ENCODE measurements at places on chromosomes 3 and 15.

GRCh38 chr3:17841190-17841828, 98.9 kb upstream of the TBC1D5 start:
- no peaks in the 10 kb centered on the region for H3K36me3 ChIP-seq
- H3K27ac ChIP-seq = no peak overlapping the region
- no peaks in the 10 kb centered on the region for H3K27me3 ChIP-seq
- DNase-seq = peak; percentile 55

GRCh38 chr15:54364961-54365360, 386.7 kb downstream of the UNC13C start:
- DNase-seq = no peak
- H3K4me1 ChIP-seq = no peaks in the 10 kb centered on the region
- no peaks in the 10 kb centered on the region for H3K27me3 ChIP-seq
- H3K36me3 ChIP-seq = no peaks in the 10 kb centered on the region
- no peak overlapping the region for H3K4me3 ChIP-seq
- no peak overlapping the region for H3K27ac ChIP-seq

- H3K27ac ChIP-seq = no peak overlapping the region
- no peak overlapping the region for H3K4me3 ChIP-seq
- no peaks in the 10 kb centered on the region for H3K4me1 ChIP-seq
- peaks cover 29% of the 10 kb centered on the region for H3K36me3 ChIP-seq
- H3K27me3 ChIP-seq = no peaks in the 10 kb centered on the region
- DNase-seq = no peak
These were observed 63.7 kb upstream of the CRTC3 start for GRCh38 chr15:90465930-90466567.

- no peaks in the 10 kb centered on the region for H3K27me3 ChIP-seq
- H3K27ac ChIP-seq = no peak overlapping the region
- peak overlapping the region; percentile 21 for H3K4me3 ChIP-seq
- H3K36me3 ChIP-seq = peaks cover 16% of the 10 kb centered on the region
These were observed 314 bp upstream of the TMED3 start for GRCh38 chr15:79310612-79310984.

GRCh38 chr3:39124876-39125840, 17.7 kb downstream of the TTC21A start:
- H3K36me3 ChIP-seq = no peaks in the 10 kb centered on the region
- no peak overlapping the region for H3K4me3 ChIP-seq
- no peak overlapping the region for H3K27ac ChIP-seq

DNA sequence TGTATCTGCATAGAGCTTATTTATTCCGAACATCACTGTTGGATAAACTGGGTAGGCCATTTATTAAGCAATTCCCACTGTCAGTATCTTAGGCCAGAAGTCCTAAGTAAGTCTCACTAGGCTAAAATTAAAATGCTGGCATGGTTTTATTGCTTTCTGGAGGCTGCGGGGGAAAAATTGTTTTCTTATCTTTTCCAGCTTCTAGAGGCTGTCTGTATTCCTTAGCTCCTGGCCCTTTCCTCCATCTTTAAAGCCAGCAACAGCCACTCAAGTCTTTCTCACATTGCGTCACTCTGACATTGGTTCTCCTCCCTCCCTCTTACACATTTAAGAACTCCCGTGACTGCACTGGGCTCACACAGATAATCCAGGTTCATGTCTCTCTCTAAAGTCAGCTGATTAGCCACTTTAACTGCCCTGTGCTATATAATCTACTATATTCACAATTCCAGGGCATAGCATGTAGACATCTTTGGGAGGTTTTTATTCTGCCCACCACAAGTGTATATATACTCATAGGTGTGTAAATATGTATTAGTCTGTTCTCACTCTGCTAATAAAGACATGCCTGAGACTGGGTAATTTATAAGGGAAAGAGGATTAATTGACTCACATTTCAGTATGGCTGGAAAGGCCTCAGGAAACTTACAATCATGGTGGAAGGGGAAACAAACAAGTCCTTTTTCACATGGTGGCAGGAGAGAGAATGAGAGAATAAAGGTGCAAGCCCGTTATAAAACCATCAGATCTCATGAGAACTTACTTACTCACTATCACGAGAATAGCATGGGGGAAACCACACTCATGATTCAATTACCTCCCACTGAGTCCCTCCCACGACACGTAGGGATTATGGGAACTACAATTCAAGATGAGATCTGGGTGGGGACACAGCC, 113.5 kb upstream of the SLC7A14 start:
- H3K4me1 ChIP-seq = no peaks in the 10 kb centered on the region
- H3K4me3 ChIP-seq = no peak overlapping the region
- H3K27me3 ChIP-seq = no peaks in the 10 kb centered on the region

DNA sequence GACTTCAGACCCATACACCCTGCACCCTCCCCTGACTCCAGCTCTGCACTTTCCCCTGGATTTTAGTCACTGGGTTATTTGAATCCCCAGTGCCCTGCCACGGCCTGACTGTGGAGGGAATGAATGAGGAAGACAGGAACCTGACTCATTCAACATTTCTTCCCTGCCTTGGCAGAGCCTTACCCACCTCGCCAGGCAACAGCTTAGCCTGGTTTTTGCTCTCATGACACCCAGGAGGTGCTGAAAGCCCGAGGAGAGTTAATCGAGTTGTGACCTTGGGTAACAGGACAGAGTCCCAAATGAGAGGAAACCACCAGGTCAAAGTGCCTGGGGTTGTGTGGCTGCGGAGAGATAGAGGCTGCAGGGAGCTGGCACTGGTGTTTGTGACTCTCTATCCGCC, 128.3 kb downstream of the SMAD6 start:
- H3K4me1 ChIP-seq = no peaks in the 10 kb centered on the region
- no peak overlapping the region for H3K4me3 ChIP-seq

GRCh38 chr15:26667222-26667988, 105.5 kb downstream of the GABRB3 start:
- no peak overlapping the region for H3K27ac ChIP-seq
- no peak for DNase-seq
- no peak overlapping the region for H3K4me3 ChIP-seq
- no peaks in the 10 kb centered on the region for H3K36me3 ChIP-seq
- H3K4me1 ChIP-seq = no peaks in the 10 kb centered on the region

DNA sequence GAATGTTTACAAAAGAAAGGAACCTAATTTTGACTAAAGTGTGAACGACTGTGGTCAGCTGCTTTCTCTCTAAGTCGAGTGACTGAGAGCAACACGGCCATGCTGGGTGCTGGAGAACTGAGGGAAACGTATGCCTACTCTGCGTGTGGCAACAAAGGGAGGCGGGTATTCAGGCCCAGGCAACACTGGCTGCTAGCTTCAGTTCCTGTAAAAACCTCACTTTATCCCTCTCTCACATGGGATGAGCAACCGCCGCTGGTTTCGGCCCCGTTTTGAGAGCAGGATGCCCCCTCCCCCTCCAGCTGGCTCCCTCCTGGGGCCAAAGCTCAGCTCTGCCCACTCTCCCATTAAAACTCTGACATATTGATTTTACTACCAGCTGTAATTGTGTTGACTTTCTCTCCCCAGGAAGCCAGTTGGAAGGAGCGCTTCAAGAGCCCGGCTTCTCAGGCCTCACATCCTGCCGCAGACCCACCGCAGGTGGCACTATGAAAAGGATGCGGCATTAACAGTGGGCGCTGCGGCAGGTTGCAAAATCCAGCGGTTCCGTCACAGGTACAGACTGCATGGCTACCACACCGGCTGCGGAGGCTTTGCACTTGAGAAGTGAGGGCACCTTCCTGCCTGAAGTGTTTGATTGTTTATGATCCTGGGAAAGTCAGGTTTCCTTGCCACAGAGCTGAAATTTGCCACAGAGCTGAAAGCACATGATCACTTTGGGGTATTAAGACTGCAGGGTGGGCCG, 12.7 kb downstream of the PLXND1 start:
- H3K4me3 ChIP-seq = peak overlapping the region; percentile 24
- no peaks in the 10 kb centered on the region for H3K36me3 ChIP-seq
- no peak overlapping the region for H3K27ac ChIP-seq
- peaks cover 25% of the 10 kb centered on the region for H3K4me1 ChIP-seq

DNA sequence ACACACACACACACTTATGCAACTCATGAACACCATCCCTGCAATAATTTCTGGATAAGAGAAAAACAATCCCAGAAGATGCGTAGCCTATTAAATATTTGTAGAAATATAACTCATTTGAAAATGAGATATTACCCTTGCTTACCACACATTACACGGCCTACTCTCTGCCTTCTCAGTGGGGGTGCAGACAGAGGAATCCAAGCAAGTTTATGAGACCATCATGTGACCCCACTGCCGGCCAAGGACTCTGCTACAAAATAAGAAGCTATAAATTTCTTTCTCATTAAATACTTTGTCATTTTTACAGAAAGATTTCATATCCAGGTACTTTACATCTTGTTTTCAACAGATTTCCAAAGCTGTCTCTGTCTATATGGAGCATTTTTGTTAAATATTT, 286.3 kb downstream of the ZNF385D start:
- no peaks in the 10 kb centered on the region for H3K36me3 ChIP-seq
- H3K27me3 ChIP-seq = no peaks in the 10 kb centered on the region
- H3K27ac ChIP-seq = no peak overlapping the region
- H3K4me3 ChIP-seq = no peak overlapping the region
- no peaks in the 10 kb centered on the region for H3K4me1 ChIP-seq

GRCh38 chr3:126147147-126147931, 33.0 kb downstream of the ALDH1L1 start:
- no peak overlapping the region for H3K27ac ChIP-seq
- no peaks in the 10 kb centered on the region for H3K4me1 ChIP-seq
- H3K27me3 ChIP-seq = no peaks in the 10 kb centered on the region
- no peak for DNase-seq
- no peak overlapping the region for H3K4me3 ChIP-seq

DNA sequence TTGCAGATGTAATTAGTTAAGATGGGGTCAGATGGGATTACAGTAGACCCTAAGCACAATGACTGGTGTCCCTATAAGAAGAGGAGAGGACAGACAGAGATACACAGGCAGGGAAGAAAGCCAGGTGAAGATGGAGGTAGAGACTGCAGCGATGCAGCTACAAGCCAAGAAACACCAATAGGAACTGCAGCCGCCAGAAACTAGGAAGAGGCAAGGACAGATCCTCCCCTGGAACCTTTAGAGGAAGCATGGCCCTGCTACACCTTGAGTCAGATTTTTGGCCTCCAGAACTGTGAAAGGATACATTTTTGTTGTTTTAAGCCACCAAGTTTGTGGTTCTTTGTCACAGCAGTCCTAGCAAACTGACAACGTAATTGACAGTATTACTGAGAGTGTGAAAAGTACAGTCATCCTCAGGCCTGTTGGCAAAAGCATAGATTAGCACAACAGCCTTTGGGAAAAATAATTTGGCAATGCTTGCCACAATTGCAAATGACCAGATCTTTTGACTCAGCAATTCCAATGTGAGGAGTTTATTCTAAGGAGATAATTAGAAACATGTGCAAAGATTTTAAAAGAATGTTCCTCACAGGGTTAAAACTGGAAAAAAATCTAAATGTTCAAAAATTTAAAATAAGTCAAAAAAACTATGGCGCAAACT, 82.6 kb upstream of the TJP1 start:
- no peak overlapping the region for H3K27ac ChIP-seq
- H3K4me1 ChIP-seq = no peaks in the 10 kb centered on the region
- H3K4me3 ChIP-seq = no peak overlapping the region
- no peak for DNase-seq

GRCh38 chr3:31636694-31637442, 104.1 kb downstream of the STT3B start:
- no peak for DNase-seq
- no peak overlapping the region for H3K27ac ChIP-seq
- H3K27me3 ChIP-seq = no peaks in the 10 kb centered on the region
- peak overlapping the region; percentile 10 for H3K4me3 ChIP-seq
- H3K4me1 ChIP-seq = peaks cover 34% of the 10 kb centered on the region

- H3K27me3 ChIP-seq = no peaks in the 10 kb centered on the region
- peak within 1 kb of the TSS; percentile 62 for H3K27ac ChIP-seq
- H3K4me1 ChIP-seq = peaks cover 20% of the 10 kb centered on the region
These were observed at the start of gene STARD5 for GRCh38 chr15:81323944-81324881. Gene STARD5 (minus strand): TSS chr15:81324141. CDS start chr15:81324099, 42 bp downstream.

DNA sequence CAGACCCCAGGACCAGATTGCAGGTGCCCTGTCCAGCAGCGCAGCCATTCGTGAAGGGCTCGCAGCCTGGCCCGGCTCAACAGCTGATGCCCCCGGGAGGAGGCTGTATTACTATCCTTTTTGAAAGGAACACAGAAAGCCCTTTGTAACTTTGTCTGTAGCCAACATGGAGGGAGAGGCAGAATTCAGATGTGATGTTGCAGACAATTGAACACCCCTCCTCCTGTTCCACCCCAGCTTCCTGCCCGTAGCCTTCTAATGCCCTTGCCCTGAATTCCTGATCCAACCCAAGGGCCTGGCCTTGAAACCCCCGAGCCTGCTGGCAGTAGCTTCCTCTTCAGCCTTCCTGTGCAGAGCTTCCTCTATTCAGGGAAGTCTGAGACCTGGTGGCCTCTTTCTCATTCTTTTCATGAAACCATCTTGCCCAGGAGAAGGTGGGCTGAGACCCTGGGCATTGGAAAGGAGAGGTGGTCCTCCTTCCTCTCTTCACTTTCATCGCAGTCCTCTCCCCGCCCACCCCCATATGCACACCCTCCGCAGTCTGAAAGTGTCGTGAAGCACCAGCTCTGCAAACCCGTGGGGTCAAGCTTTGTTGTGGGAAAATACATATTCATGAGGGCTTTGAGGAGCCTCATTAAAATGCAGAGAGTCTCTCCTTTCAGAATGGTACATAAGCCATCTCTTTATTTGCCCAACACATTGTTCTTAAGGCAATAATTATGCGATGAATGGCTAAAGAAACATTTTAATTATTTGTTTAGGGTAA, 109.2 kb downstream of the APBA2 start:
- H3K27ac ChIP-seq = no peak overlapping the region
- H3K4me1 ChIP-seq = peaks cover 19% of the 10 kb centered on the region
- H3K4me3 ChIP-seq = no peak overlapping the region

- H3K36me3 ChIP-seq = no peaks in the 10 kb centered on the region
- no peaks in the 10 kb centered on the region for H3K27me3 ChIP-seq
- no peak overlapping the region for H3K4me3 ChIP-seq
- no peaks in the 10 kb centered on the region for H3K4me1 ChIP-seq
These were observed 23.3 kb downstream of the IL17RD start for GRCh38 chr3:57141719-57142410.

GRCh38 chr3:136249593-136249992, 547 bp upstream of the PCCB start:
- H3K36me3 ChIP-seq = no peaks in the 10 kb centered on the region
- peaks cover 15% of the 10 kb centered on the region for H3K4me1 ChIP-seq
- peak overlapping the region; percentile 87 for H3K4me3 ChIP-seq
- no peak for DNase-seq

GRCh38 chr3:190548031-190548656, 34.3 kb downstream of the IL1RAP start:
- no peak overlapping the region for H3K4me3 ChIP-seq
- H3K27me3 ChIP-seq = no peaks in the 10 kb centered on the region
- H3K4me1 ChIP-seq = no peaks in the 10 kb centered on the region
- H3K36me3 ChIP-seq = no peaks in the 10 kb centered on the region
- H3K27ac ChIP-seq = no peak overlapping the region
- no peak for DNase-seq

Measured in CD8-positive, alpha-beta memory T cell (primary cell).